ENCODE measurements at places on chromosomes 1 and 21. TPM values are rescaled to one million over a fixed set of nuclear protein-coding genes. Genes with fewer than 3 reads are reported as not detected.

Gene DMBX1
- total RNA-seq, result 0.03 TPM

Gene SMIM12
- 39.7 TPM for total RNA-seq

Gene AMY1C
- not detected for total RNA-seq

Gene OR2T2
- not detected for total RNA-seq

Gene BEST4
- not detected for total RNA-seq

Gene ASCL5
- not detected for total RNA-seq

Gene ESPN
- total RNA-seq, result 0.96 TPM

Gene LCE6A
- total RNA-seq, result not detected

Gene NBPF6
- total RNA-seq, result not detected

Gene GNAT2
- total RNA-seq, result 0.18 TPM

Gene CDA
- not detected for total RNA-seq

Gene ZNF670
- 5.4 TPM for total RNA-seq

Gene KIF26B
- 1.4 TPM for total RNA-seq

Gene GBP6
- 0.18 TPM for total RNA-seq

Gene GCLM
- 15.1 TPM for total RNA-seq

Gene RGS8
- total RNA-seq, result not detected

Gene LRRC53
- not detected for total RNA-seq

Gene CD52
- total RNA-seq, result not detected

Gene CAMK1G
- total RNA-seq, result not detected

Gene FHAD1
- 0.16 TPM for total RNA-seq

Gene AGMAT
- not detected for total RNA-seq

Gene RAVER2
- 11.4 TPM for total RNA-seq

Gene LENEP
- 0.48 TPM for total RNA-seq

Gene TRMT13
- 13.7 TPM for total RNA-seq

Gene LRRC71
- not detected for total RNA-seq
